ENCODE measurements at places on chromosomes 1 and 21.
A peak's percentile ranks its signal among the peaks of the same experiment; 100 is the strongest.

DNA sequence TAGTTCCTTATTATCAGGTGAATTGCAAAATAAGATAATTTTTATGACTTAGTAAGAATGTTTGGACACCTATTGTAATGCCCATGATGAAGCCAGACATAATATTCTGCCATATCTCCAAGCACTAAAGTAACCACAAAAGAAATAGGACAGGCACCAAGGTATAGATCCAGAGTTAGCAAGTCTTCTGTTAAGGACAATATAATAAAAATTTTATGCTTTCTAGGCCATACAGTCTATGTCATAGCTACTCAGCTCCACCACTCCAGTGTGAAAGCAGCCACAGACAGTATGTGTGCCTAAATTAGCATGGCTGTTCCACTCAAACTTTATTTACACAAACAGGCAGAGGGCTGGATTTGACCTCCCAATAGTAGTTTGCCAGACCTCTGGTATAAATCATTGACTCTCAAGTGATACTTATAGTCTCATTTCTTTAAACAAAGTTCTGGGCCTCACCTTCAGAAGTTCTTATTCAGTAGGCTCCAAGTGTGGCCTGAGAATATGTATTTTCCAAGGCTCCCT is 88.3 kb downstream of the SCMH1 start:
- DNase-seq: no peak

GRCh38 chr1:28180306-28181305 is 4.1 kb upstream of the PTAFR start:
- DNase-seq: no peak

DNA sequence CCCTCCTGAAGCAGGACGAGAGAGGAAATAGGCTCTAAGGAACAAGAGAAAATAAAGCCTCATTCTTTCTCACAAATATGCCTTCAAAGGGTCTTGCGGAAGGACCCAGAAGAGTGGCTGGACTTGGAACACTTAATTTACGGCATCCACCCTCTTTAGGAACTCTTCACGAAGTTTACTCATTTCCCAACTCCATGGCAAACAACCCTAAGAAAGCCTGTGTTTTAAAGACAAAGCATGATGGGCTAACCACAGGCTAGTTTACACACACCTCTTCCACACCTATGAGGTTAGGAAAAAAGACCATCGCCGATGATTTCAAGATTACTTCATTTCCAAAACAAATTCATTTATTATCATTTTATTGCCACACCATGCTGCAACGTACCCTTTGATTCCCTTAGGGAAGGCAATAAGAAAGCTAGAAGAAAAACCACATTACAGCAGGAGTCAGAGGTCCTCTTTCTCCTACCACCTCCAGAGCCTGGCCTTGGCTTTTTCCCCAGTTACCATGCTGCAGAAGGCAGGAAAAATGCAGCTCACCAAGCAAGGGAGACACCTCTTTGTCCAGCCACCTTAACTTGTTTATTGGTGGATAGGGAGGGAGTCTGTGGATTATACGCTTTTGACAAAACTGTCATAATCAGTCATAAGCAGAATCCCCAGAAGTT is 29.6 kb downstream of the CHI3L2 start:
- no peak for DNase-seq

DNA sequence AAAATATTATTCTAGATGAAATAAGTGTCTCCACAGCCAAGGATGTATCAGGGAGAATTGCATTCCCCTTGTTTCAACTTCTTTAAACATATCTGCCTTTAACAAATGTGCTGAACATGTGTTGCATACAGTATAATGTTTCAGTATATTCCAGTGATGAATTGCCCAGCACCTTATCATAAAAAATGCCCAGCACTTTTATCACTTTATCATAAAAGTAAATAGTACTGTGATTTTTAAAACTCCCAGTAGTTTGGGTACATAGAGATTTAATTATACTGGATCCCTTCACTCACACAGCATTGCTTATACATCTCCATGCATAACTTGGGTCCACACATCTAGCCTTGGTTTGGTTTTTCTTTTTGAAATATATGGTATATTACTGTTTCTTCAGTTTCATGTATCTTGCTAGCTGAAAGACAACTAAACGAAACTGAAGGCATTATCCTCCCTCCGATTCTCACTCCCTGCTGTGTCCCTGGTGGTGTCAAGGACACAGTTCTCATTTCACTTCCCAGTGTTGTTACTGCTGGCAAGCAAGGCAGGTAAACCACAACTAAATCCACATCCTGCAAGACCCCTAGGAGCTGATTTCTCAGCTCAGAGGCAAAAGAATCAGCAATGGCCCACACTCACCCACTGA is 118.2 kb upstream of the SLC44A3 start:
- no peak for DNase-seq

- DNase-seq: peak; percentile 79
Observed at GRCh38 chr1:118099686-118100085, 85.3 kb downstream of the SPAG17 start.

DNA sequence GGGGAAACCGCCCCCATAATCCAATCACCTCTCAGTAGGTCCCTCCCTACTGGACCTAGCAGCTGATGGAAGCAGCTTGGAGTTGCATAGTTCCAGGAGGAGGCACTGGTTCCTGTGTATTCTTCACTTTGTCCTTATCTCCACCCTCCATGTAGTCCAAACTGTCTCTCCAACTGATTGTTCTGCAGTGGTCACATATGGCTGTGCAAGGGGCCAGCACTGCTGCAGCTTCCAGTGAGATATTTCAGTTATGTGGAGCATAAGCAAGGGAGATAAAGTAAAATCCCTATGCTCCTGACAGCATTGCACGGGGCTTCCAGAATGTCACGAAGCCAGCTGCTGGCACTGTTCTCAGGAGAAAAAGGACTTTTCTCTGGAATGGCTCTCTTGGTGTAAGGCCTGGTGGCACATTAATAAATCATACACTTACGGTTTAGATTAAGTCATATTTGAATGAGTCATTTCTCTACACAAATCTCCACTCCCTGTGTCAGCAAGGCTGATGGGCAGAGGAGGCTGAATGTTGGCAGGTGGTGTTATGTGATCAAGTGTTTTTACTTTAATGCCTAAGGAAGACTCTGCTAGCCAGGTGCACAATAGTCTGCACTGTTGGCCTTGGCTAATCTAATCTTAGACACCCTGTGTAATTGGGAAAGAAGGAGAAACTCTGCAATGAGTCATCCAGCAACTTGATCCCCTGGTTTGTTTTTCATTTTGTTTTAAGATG is 93.4 kb downstream of the KCNK1 start:
- peak; percentile 47 for DNase-seq

DNA sequence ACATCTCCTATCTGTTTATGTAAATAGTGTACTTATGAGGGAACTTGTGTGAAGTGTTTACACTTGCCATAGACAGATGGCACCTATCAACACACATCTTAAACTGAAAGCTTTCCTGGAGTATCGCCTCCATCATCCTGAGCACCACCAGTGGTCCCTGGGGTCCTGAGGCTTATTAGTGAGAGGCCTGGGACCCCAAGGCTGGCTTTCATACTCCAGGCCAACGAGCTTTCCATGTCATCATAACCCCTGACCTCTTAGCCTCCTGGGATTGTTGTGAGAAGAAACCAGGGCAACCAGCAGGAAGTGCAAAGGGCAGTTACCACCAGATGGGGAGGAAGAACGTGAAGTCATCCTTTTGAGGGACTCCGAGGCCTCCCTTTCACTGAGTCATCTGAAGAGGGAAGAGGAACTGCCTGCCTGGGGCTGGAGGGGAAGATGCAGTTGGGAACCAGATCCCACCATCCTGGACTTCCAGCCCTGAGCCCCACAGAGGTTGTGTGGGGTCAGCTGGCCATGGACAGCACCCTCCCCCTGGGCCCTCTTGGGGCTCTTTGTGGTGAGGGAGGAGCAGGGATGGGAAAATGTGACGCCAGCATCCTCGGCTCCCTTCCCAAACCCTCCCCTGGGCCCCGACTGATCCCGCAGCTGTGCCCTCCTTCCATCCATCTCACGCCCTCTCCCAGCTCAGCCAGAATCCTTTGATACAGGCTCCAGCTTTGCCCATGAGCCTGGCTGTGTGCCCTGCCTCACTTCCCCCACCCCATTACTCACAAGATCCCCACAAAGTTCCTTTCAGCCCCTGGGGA is 5.8 kb downstream of the INKA2 start:
- DNase-seq: peak; percentile 77

DNA sequence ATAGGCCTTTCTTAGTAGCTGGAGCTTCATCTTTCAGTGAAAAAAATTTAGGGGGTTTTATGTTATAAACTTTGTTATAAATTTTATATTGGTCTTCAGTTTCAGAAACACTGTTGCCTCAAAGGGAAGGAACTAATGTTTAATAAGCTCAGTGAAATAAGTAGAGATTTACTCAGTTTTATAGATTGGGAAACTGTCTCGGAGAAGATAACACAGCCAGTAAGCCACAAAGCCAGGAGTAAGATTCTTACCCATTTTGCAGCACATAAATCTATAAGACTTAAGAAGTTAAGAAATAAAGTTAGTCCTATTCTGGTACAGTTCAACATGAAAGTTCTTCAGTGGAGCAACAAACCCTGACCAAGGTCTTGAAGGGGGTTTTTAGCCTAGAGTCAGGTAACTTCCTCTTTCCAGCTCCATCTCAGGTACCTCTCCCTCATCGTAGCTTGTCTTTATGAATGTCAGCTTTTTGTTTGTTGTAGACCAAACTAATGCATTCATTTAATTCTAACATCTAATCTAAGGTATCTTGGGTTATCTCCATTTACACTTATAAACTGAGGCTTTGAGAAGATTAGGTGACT is 3.3 kb downstream of the KPNA6 start:
- DNase-seq: no peak

DNA sequence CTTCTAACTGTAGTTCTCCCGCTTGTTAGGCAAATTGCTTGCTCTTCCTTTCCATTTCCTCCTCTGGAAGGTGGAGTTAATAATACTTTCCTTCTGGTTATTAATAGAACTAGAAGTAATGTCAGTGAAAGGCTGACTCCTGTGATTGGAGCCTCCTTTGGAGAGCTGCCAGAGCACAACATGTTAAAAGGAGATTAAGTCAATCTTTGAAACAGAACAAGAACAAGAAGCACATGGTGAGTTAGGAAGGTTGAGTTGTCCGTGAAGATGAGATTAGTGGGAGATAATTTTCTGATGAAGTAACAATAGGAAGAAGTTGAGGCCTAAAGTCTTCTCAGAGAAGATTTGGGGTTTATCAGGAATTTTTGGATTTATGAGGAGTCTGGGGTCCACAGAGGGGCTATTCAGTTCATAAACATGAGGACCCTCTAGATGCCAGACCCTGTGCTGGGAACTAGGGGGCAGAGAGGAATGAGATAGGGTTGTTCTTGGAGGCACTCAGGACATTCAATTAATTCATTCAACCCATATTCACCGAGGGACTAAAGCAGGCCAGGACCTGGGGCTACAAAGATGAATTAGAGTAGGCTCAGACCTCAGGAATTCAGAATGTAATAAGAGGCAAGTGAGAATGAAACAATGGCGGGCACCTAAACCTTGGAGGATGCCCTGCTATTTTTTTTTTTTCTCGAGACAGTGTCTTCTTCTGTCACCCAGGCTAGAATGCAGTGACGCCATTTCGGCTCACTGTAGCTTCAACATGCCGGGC is 40.7 kb upstream of the DHCR24 start:
- peak; percentile 80 for DNase-seq

DNA sequence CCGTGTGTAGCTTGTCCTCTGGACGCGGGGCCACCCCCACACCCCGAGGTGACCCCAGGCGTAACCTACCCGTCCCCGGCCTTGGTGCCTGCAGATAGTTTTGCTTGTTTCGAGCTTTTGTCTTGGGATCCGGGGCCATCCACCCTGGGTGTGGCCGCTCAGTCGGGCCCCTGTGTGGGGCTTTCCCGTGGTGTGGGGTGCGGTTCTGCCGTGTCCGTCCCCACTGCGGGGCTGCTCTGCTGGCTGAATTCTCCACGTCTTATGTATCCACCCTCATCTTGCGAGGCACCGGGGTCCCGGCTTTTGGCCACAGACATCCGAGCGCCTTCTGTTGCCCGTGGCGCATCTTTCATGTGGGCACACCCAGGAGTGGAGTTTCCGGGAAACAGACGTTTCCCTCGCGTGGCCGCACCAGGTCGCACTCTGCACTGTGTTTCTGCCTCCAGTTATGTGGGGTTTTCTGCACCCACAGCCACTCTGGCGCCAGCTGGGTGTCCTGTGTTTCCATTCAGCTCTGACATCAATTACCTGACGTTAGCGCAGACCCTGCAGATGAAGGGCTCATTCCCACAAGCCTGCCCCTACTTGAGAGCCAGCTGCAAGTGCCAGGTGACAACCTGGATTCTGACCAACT is 64.9 kb downstream of the PRKCZ start:
- no peak for DNase-seq

DNA sequence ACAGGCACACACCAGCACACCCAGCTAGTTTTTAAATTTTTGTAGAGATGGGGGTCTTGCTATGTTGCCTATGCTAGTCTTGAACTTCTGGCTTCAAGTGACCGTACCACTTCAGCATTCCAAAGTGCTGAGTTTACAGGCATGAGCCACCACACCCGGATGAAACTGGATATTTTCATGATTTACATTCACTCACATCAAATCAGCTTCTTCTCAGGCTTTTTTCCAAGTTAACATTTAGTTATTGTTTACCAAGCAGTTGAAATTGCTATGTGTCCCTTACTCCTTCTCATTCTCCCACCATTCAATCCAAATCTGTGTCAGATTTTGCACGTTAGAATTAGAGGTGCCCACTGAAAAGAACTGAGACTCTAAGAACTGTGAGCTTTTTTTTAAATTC is 18.4 kb downstream of the RIT1 start:
- DNase-seq: peak; percentile 80

- peak; percentile 73 for DNase-seq
Observed at GRCh38 chr1:36203554-36204346, 20.5 kb upstream of the THRAP3 start.

GRCh38 chr1:227170361-227171166 is 147.7 kb downstream of the CDC42BPA start:
- DNase-seq: peak; percentile 54

GRCh38 chr1:116115476-116116439 is 4.6 kb downstream of the MAB21L3 start:
- peak; percentile 96 for DNase-seq

DNA sequence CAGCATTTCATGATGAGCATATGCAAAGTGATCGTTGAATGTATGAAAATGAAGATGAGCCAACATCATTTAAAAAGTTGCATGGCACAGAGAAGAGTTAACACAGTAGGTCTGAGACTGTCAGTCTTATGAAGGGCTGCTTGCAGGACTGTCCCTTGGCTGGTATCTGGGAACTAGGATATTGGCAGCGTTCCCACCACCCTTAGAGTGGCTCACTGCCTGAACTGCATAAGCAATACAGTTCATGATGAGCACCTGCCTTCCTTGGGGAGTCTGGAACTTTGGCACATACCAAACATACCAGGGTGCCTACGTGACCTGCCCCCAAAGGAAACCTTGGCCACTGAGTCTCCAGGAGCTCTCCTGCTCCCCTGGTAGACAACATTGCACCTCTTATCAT is 161.8 kb downstream of the DSCAM start:
- DNase-seq: no peak

DNA sequence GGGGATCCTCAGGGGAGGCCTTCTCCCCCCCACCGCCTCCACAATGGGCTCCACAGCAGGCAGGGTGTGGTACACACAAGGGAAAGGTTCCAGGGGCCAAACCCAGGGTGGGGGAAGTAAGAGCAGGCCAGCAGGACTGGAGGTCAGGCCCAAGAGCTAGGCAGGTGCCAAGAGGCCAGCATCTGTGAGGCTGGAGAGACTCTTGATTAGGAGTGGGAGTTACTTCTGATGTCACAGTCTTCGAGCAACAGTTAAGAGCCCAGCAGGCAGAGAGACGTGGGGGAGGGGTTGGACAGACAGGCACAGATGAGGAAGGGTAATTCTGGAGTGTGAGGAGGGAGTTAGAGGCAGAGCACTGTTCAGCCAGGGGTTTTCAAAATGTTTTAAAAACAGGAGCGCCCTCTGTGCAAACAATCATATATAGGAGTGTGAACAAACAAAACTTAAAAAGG is 55.8 kb downstream of the SLC9A1 start:
- peak; percentile 74 for DNase-seq

- peak; percentile 13 for DNase-seq
Observed at GRCh38 chr1:71093938-71094337, 13.1 kb upstream of the ZRANB2 start.
